Stimulated activated CD8-positive, alpha-beta memory T cell treated with anti-CD3 and anti-CD28 coated beads, Interleukin-7, amount 100 ng/mL, for 4 hours (primary cell): ENCODE measurements at places on chromosomes 1 and 21.

GRCh38 chr1:1764876-1765470 is 13.3 kb downstream of the NADK start:
- no peak for DNase-seq

GRCh38 chr1:40078512-40079333 is 18.3 kb downstream of the PPT1 start:
- peak; percentile 6 for DNase-seq

GRCh38 chr1:43452789-43453441 is 816 bp downstream of the HYI start:
- no peak for DNase-seq

GRCh38 chr21:31273278-31273677 is 70.8 kb downstream of the TIAM1 start:
- DNase-seq = no peak

DNA sequence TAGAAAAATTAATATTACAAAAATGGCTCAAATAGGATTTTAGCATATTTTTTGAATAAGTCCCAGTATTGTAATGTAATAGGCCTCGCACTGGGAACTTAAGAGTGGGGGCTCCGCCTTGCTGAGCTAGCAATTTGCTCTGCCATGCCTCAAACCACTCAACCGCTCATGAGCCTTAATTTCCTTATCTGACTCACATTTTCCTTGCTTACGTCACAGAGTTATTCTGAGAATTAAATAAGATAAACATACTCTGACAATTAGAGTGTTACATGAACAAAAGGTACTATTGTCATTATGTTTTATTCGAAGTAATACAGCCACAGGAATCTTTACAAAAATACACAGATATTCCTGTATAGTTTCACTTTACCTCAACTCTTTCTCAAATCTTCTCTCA is 108.1 kb downstream of the SLC44A5 start:
- no peak for DNase-seq

- peak; percentile 81 for DNase-seq
Measured at GRCh38 chr1:12472798-12473551, 145.0 kb downstream of the DHRS3 start.

DNA sequence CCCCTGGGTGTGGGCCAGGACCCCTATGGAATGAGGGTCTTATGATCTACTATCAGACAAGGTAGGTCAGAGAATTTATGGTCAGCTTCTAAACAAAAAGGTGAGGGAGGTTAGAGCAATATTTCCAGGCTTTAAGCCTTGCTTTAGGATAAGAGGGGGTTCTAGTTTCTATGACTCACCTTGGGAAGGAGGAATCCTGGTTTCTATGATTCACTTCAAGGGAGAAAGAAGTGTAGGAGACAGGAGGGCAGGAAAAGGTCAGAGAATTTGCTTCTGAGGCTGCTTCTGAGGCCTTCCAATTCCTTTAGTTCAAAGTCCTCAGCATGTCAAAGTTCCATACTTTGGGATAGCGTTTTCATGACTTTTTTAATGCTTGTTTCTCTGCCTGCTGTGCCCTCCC is 35.2 kb downstream of the RGL1 start:
- DNase-seq = no peak

- DNase-seq = no peak
Measured at GRCh38 chr1:158563853-158564252, 6.5 kb downstream of the OR6P1 start.

DNA sequence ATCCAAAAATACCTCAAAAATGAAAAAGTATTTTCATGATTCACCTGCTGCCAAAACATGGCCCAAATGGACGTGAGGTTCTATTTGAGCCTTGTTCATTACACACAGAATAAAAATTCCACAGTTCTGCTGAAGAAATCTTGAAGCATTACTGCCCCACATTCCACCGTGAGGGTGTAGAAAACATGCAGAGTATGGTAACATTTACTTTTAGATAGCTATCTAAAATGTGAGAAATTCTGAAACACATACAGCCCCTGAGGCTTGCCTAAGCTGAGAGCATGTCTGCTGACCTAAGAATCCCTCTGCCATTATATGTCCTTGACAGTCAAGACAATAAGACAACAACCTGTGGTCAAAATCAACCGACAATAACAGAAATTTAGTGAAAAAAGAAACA is 186.5 kb downstream of the DSCAM start:
- no peak for DNase-seq

GRCh38 chr21:26935977-26936376 is 30.9 kb downstream of the ADAMTS5 start:
- no peak for DNase-seq

DNA sequence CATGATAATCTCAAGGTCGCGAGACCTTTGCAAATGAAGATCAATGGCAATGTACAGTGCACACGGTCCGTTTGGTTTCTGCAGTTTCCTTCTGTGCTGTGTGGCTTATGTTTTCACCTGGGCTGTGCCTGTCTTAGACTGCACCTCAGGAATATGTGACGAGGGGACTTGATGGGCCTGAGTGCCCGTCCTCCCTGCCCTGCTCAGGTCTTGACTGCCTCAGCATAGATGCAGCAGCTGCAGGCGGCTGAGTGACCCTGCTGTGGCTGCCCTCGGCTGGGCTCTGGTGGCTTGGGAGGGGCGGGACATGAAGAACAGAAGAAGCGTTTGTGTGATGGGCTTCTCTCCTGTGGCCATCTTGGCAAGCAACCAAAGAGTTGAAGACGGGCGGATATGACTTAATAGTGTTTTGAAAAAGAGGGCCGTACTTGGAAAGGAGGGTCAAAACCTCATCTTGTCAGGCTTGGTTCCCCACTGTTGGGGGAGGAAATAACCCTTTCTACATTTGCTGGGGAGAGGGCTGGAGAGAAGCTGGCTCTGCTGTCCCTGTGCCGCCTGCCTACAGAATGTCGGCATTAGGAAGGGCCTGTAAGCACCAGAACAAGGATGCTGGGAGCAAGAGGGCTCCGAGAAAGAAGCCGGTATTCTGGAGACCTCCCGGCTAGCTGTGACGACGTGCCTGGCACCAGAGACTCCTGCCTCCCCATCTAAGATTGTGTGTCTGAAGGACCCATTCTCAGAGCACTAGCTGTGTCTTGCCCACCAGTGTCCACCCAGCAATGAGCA is 7.1 kb downstream of the MYBPHL start:
- no peak for DNase-seq

- no peak for DNase-seq
Measured at GRCh38 chr1:117416004-117416403, 48.8 kb downstream of the MAN1A2 start.

DNA sequence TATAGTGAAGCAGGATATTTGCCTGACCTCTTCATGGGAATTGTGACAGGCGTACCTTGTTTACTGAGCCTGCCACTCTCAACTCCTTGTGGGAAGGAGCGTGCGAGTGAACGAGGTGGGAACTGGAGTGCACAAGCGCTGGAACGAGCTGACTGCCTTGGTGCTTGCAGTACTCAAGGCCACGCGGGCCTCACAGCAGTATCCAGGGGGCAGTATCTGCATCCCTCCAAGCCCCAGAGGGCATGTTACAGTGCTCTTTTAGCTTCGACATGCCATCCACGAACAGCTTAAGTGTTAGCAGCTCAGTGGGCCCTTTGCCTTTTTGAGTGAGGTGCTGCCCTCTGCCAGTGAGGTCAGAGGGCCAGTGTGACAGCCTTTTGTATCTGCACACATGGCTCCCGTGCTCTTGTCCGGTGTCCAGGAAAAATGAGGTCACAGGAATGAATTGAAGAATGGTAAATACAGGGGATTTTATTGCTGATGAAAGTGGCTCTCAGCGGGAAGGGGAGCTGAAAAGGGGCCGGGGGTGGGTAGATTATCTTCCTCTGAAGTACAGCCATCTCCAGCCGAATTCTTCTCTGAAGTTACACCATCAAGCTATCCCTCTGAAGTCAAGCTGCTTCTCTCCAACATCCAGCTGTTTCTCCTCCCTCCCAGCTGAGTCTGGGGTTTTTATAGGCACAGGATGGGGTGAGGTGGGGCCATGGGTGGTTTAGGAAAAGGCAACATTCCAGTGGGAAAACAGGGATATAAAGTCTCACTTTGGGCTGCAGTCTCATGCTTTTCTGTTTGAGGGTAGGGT is 69.3 kb downstream of the EPB41 start:
- DNase-seq = no peak

GRCh38 chr1:22229379-22229778 is 86.5 kb upstream of the WNT4 start:
- DNase-seq = no peak

DNA sequence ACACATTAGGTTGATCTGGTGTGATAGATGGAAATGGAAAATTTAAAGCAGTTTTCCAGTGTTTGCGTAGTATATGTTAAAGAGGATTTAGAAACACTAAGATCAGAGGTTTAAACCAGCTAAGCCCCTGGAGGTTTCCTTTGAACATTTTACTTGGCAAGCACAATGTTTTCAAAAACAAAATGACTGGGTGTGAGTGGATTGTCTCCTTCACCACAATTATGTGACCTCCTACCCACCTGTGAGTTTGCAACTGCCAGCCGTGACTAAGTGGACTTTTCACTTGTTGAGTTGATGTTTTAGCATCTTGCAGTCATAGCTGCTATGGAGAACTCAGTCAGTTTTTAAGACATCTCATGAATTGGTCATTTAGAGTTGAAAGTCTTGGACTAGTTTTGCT is 4.7 kb downstream of the CCDC190 start:
- DNase-seq = no peak

DNA sequence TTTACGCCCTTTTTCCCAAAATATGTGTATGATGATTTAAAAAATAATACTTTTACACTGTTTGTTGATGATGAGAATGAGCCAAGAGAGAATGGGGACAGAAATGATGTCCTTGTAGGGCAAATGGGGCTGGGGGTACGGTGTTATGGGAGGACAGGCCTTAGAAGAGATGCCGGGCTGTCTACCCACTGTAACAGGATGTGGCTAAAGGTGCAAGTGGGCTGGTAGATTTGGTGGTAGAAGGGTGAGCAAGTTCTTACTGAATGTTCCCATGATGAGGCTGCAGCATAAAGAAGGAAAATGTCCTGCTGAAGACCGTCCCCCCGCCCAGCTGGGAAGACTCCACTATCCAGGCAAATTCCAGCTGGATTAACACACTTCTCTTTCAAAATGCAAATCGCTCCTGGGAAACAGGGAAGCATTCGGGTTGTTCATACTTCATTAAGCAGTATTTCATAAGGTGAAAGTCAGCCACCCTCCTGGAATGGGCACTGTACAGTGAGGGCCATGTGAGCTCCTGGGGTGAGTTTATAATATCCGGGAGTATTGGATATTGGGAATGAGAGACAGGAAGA is 14.0 kb downstream of the GPA33 start:
- DNase-seq = no peak

DNA sequence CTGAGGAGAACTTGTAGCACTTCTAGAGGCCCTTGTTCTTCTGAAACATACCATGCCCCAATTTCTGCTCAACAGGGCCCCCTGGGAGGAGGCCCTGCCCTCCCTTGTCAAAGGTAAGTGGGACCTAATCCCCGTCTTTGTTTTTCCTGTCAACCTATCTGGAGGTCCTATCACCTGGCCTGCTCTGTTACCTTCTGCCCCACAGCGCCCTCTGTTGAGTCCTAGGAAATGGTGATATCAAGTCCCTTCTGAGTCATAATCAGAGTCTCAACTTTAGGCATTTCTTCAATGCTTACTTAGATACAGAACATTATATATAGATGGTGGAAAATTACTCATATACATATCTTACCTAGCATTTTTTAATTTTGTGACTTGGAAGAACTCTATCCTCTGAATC is 28.2 kb upstream of the FCRL4 start:
- DNase-seq = no peak

- no peak for DNase-seq
Measured at GRCh38 chr1:103129255-103129654, 20.9 kb upstream of the COL11A1 start.

- no peak for DNase-seq
Measured at GRCh38 chr1:245829826-245830225, 675.0 kb downstream of the KIF26B start.

DNA sequence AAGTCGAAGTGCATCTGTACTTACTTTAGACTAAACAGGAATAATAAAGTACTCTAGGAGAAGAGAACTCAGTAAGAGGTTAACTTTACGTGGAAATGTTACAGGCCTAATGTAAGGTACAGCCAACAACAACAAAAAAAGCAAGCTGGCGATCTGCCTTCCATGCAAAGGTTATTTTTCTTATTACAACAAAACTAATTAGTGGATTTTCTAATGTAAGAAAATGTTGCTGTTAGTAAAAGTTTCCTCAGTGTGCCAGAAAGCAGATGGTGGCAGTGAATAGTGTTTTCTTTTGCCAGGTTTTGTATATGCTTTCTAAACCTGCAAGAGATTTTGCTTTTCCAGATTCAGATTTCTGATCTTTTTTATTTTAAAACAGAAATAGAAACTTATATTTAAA is 179.2 kb downstream of the NFIA start:
- DNase-seq = no peak

- peak; percentile 38 for DNase-seq
Measured at GRCh38 chr1:204207136-204207616, 6.6 kb downstream of the GOLT1A start.

DNA sequence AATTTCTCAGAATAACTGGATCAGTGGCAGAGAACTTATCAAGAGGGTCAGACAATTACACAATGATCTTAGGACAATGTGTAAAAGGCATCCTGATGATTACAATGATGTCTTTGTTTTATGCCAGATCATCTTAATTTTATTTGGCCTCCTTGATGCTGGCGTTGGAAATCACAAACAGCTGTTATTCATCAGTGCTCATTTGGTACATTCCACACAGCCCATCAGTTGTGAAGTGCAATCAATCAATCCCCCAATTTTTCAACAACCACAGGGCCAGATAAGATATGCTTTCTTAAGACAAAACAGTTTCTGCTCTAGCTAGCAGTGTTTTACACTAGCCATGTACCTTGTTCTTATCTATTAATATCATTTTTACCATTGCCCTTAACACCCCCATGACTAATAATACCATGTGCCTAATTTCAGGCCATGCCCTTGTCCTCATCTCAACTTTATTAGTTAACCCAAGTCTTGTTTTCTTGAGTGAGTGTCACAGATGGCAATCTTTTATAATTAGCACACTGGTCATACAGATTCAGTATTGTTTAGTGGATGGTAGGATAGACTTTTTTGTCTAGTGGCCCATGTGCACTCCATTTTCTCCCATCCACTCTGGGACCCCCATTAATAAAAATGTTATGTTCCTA is 40.8 kb upstream of the COL24A1 start:
- no peak for DNase-seq

DNA sequence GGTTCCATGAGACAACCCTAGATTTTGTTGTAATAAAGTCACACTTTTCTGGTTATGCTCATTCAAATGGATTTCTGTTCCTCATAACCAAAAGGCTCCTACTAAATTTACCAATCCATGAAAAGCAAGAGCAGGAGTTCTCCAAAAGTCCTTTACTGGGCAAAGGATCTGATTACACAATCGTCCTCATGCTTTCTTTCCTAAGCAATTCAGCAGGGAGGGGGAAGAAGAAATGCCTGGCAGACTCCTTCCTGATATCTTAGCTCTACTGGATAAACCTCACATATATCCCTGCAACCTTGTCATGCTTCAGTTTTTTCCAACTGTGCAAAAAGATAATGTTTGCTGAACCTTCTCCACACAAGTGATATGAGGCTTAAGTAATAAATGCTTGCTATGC is 67.6 kb upstream of the GUCA2B start:
- no peak for DNase-seq

GRCh38 chr1:17890815-17891191 is 135.7 kb downstream of the ACTL8 start:
- no peak for DNase-seq
